CD8-positive, alpha-beta memory T cell (primary cell): ENCODE measurements at places on chromosomes 6 and 20. TPM values are rescaled to one million over a fixed set of nuclear protein-coding genes. Genes with fewer than 3 reads are reported as not detected.

Gene MAPK14
- 46.5 TPM for total RNA-seq

Gene ABT1
- 36.1 TPM for total RNA-seq

Gene MARCKS
- 1.1 TPM for total RNA-seq

Gene EEF1A2
- not detected for total RNA-seq

Gene MCCD1
- not detected for total RNA-seq

Gene TMC2
- not detected for total RNA-seq

Gene ANGPT4
- total RNA-seq, result not detected

Gene MAVS
- 34.3 TPM for total RNA-seq

Gene CLIC5
- 7.2 TPM for total RNA-seq

Gene PRRT1
- total RNA-seq, result 0.55 TPM

Gene MACROD2
- total RNA-seq, result not detected

Gene KAT14
- total RNA-seq, result 21.4 TPM

Gene CCND3
- total RNA-seq, result 283 TPM

Gene CCM2L
- total RNA-seq, result not detected

Gene EYS
- total RNA-seq, result not detected

Gene THBD
- total RNA-seq, result 0.31 TPM

Gene SIM1
- not detected for total RNA-seq

Gene CCN5
- not detected for total RNA-seq

Gene ZNF334
- 1.4 TPM for total RNA-seq

Gene CNBD2
- total RNA-seq, result 5.4 TPM

Gene RBM24
- total RNA-seq, result not detected

Gene BACH2
- total RNA-seq, result 41.8 TPM

Gene CFAP61
- not detected for total RNA-seq

Gene LPA
- not detected for total RNA-seq

Gene RNF217
- total RNA-seq, result 0.13 TPM

Gene NANP
- total RNA-seq, result 5.4 TPM

Gene ADGRF5
- not detected for total RNA-seq

Gene IL20RA
- not detected for total RNA-seq

Gene POU5F1
- not detected for total RNA-seq

Gene HRH3
- total RNA-seq, result not detected

Gene SNAP91
- not detected for total RNA-seq

Gene TBX18
- total RNA-seq, result not detected

Gene LY6G6F
- not detected for total RNA-seq

Gene UST
- 6.4 TPM for total RNA-seq

Gene TFAP2B
- total RNA-seq, result not detected

Gene HLA-DOA
- total RNA-seq, result 6.7 TPM

Gene TMEM74B
- not detected for total RNA-seq

Gene NKAIN2
- not detected for total RNA-seq

Gene KIF25
- total RNA-seq, result not detected

Gene CTSZ
- 36.0 TPM for total RNA-seq

Gene TMEM244
- total RNA-seq, result not detected

Gene SLC17A1
- not detected for total RNA-seq

Gene TRIM31
- not detected for total RNA-seq

Gene INSM1
- 7.7 TPM for total RNA-seq

Gene BTNL2
- total RNA-seq, result not detected

Gene ZNF343
- total RNA-seq, result 11.3 TPM

Gene MAS1
- total RNA-seq, result not detected

Gene ATP6V1G2
- 2.0 TPM for total RNA-seq

Gene BTN1A1
- 0.09 TPM for total RNA-seq
